ENCODE measurements at places on chromosomes 3 and 15.
A peak's percentile ranks its signal among the peaks of the same experiment; 100 is the strongest.

DNA sequence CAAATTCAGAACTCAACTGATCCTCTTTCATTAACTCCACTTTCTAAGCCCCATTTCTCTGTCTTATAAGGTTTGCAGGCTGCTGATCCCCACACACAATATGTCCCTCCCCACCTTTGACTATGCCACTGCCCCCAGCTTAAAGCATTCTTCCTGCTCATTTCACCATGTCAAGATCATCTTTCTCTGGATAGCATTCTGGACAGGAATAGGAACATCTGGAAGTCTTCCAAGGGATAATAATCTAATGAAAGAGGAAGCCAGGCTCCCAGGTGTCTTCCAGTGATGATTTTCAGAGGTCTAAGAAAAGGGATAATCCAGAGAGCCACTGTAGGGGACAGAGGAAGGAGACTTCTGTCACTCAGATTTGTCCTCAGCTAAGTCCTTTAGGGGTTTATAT, 54.6 kb upstream of the GALNT15 start:
- no peak for DNase-seq

DNA sequence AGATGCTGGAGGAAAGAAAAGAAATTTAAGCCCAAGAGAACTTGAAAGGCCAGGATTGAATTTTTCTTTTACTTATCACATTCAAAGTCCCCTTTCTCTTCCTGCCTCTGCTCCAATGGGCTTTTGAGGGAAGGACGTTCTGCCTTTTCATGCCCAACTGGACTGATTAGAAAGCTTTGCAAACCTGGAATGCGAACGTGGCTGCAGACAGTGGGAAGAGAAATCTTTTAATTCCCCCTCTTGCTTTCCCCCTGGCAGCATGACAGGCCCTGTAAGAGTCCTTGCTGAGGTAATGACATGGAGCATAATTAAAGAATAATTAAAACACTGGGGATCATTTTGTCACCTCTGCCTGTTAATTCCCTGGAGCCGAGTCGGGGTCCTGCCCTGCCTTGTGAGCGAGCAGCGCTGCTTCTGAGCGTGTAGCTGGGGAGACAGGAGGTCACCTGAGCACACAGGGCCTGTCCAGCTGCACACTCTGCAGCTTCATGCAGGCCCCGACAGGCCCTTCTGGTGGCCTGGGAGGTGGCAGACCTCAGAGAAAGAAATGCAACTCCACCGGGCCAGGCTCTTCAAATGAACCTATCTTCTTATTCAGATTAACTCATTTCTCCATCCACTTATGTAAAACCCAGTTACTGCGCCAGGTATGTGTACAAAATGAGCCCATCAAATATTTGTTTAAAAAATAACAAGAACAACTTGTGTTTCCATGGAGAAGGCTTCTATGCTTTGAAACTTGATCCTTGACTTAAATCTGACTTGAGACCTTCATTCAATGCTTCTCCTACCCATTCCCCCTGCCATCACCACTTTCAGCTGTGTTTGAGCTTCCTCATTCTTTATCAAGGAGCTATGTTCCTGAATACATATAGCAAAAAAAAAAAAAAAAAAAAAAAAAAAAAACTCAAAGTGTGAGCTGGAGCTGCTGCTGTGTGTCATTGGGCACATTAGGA, 628.2 kb upstream of the CFAP20DC start:
- DNase-seq, result no peak

- DNase-seq, result no peak
These were observed 114.3 kb downstream of the NSUN3 start for GRCh38 chr3:94176988-94177745.

- no peak for DNase-seq
These were observed 7.3 kb downstream of the ST3GAL6 start for GRCh38 chr3:98770261-98771039.

GRCh38 chr3:127001486-127002194, 18.7 kb downstream of the PLXNA1 start:
- DNase-seq, result no peak

DNA sequence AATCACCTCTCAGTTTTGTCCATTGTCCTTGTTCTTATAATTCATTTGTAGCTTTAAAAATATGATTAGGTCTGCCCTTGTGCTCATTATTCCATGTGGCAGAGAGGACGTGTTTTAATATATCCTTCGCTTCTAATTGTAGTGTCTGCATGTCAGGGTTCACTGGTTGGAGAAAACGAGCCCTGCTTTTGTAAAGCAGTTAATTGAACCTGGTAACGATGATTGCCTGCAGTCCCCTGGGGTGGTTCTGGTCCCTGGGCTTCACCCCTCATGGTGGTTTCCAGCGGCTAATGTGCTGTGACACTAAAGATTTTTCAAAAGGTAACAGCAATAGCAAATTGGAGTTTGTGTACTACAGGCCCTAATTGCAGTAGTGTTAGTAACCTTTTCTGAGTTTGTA, 299.6 kb downstream of the CACNA2D3 start:
- no peak for DNase-seq

GRCh38 chr3:69330891-69331400, 54.9 kb downstream of the FRMD4B start:
- DNase-seq, result no peak

- DNase-seq, result no peak
These were observed 23.6 kb downstream of the SIAH2 start for GRCh38 chr3:150739200-150739863.

GRCh38 chr15:67456677-67457529, 64.0 kb upstream of the C15orf61 start:
- DNase-seq, result peak; percentile 58
